DND-41 (cell line): ENCODE measurements at places on chromosomes 16 and 17.

- no peaks in the 10 kb centered on the region for H3K27me3 ChIP-seq
- H3K4me1 ChIP-seq, result no peaks in the 10 kb centered on the region
- no peak overlapping the region for H3K4me3 ChIP-seq
- no peaks in the 10 kb centered on the region for H3K36me3 ChIP-seq
- DNase-seq, result no peak
These were observed 296.0 kb downstream of the CEP112 start for GRCh38 chr17:65895969-65896368.

DNA sequence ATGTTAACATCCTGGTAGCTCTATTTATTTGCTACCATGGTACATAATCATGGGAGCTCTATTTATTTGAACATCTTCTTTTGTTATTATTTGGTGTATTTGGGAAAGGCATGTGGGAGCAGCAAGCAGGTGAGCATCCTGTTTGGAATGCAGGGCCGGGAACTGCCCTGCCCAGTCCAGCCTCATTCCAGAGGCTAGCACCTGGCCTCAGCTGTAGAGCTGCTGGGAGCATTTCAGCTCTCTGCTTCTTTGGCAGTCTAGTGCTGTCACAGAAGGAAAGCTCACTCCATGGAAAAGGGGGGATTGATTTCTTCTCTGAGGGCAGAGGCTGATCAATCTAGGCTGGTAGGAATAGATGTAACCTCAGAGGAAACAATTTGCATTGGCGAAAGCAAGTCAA lies 112.5 kb downstream of the WWOX start:
- no peaks in the 10 kb centered on the region for H3K36me3 ChIP-seq
- no peak overlapping the region for H3K27ac ChIP-seq
- DNase-seq, result no peak
- H3K4me1 ChIP-seq, result no peaks in the 10 kb centered on the region

DNA sequence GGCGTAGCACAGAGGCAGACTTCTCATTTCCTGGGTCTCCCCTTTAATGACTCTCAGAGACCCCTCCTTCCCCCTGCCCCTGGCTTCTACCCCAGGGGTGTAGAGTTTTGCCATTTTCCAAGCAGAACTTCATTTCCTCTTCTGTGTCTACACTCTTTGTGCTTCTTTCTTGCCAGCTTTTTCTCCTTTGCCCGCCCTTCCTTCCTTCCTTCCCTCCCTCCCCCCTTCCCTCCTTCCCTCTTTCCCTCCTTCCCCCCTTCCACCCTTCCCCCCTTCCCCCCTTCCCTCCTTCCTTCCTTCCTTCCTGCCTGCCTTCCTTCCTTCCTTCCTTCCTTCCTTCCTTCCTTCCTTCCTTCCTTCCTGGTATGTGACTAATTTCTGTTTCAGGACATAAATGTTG lies 47.0 kb downstream of the MAPT start:
- H3K4me3 ChIP-seq, result no peak overlapping the region
- H3K36me3 ChIP-seq, result no peaks in the 10 kb centered on the region
- H3K27ac ChIP-seq, result no peak overlapping the region
- H3K27me3 ChIP-seq, result peaks cover 9% of the 10 kb centered on the region
- H3K4me1 ChIP-seq, result no peaks in the 10 kb centered on the region

- H3K27me3 ChIP-seq, result no peaks in the 10 kb centered on the region
- H3K4me3 ChIP-seq, result no peak overlapping the region
- no peaks in the 10 kb centered on the region for H3K36me3 ChIP-seq
- H3K27ac ChIP-seq, result no peak overlapping the region
- DNase-seq, result no peak
These were observed 449.9 kb downstream of the WWOX start for GRCh38 chr16:78549366-78549765.

- DNase-seq, result no peak
- no peaks in the 10 kb centered on the region for H3K4me1 ChIP-seq
- no peak overlapping the region for H3K4me3 ChIP-seq
- no peak overlapping the region for H3K27ac ChIP-seq
These were observed 8.9 kb upstream of the TMEM220 start for GRCh38 chr17:10738521-10739258.

- H3K27ac ChIP-seq, result no peak overlapping the region
- H3K36me3 ChIP-seq, result peaks cover 31% of the 10 kb centered on the region
- peak; percentile 41 for DNase-seq
- no peak overlapping the region for H3K4me3 ChIP-seq
- H3K27me3 ChIP-seq, result no peaks in the 10 kb centered on the region
These were observed 13.5 kb downstream of the PSMD7 start for GRCh38 chr16:74309789-74310781.

DNA sequence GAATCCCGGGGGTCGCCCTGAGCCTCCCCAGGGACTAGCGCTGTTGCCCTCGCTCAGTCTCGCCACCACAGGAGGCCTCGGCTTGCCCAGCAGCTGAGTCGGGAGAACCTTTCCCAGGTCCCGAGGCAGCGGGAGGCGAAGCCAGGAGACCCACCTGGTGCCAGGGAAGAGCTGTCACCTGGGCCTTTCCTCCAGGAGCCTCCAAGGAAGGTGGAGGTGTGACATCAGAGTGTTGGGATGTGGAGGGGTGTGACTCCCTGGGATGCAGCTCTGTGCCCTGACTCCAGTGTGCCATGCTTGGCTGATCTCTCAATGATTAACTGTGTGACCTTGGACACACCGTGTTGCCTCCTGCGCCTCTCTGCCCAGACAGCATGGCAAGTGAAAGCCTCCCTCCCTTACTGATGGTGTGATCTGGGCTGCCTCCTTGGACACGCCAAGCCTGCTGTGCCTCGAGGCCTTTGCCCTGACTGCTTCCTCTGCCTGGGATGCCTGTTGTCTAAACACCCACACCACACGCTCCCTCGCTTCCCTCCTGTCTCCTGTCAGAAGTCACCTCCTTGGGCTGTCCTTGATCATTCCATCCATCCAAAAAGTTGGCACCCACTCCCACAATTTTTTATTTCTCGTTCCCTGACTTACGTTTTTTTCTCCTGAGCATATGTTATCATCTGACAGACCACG lies 88.0 kb downstream of the CMIP start:
- H3K27me3 ChIP-seq, result no peaks in the 10 kb centered on the region
- no peaks in the 10 kb centered on the region for H3K4me1 ChIP-seq
- H3K36me3 ChIP-seq, result peaks cover 10% of the 10 kb centered on the region; the same call in 1 of the 2 replicates
- no peak overlapping the region for H3K27ac ChIP-seq
- DNase-seq, result no peak
- H3K4me3 ChIP-seq, result no peak overlapping the region

DNA sequence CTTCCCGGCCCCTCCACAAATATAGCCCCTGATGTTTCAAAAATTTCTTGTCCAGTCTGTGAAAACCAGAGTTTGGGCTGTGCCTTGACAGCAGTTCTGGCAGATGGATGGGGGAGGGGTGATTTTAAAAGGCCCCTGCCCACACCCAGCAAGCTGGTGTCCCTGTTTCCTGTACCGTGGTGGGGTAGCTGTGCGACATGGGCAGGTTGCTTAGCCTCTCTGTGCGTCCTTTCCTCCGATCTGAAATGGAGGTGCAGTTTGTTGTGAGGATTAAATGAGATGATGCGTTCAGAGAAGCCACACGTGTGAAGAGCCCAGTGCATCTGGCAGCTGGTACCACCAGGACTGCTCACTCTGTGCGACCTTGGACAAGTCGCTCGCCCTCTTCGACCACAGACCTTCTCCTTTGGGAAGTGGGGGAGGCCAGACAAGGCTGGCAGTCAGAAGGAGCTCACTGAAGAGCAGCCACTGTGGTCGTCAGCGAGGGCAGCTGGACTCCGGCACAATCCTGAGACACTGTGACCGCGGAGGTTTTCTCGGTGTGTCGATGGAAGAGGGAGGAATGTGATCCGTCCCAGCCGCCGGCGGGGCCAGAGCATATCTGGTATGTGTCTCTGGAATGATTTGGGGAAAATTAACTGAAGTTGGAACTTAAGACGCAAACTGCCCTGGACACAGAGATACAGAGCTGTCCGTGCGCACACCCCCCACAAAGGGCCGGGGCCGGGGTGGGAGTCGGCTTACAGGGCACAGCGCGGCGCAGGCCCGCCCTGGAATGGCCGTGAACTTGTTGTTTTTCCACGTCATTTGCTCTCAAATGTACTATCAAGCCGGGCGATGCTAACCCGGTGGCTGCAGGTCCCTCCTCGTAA lies 721 bp upstream of the WFIKKN2 start:
- DNase-seq, result no peak
- H3K36me3 ChIP-seq, result no peaks in the 10 kb centered on the region
- H3K4me3 ChIP-seq, result no peak overlapping the region
- H3K27me3 ChIP-seq, result peaks cover 8% of the 10 kb centered on the region
- H3K4me1 ChIP-seq, result no peaks in the 10 kb centered on the region

DNA sequence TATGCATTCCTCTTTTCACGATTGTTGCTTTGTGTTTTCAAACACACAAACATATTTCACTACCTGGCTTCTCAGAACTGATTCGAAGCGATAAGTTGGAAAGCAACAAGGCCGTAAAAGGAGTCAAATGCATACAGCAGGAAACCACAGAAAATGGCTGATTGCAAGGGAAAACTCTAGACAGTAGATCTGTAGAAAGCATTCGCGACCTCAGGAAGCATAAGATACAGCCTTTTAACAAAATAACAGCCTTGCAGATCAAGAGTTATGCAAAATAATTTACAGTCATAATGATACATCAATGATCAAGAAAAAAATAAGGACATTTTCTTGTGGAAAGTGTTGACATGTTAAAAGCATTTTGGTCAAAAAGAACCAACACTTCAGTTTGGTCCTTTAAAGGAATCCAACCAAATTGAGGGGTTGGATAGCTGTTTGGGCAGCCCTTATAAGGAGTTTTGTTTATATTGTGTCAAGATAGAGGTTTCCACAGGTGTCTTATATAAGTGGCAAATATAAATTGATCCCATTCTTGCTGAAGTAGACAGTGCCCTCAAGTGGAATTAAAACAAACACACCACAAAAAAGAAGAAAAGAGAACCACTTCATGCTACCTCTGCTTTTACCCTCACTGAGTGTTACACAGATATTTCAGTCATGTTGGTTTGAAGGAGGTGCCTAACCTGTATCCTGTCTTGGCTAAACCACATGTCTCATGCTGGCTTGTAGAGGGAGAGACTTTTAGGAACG lies 5.5 kb downstream of the CYLD start:
- H3K36me3 ChIP-seq, result peaks cover 20% of the 10 kb centered on the region; the same call in 1 of the 2 replicates
- H3K4me3 ChIP-seq, result no peak overlapping the region
- peak; percentile 47 for DNase-seq
- H3K27ac ChIP-seq, result peak overlapping the region; percentile 81

DNA sequence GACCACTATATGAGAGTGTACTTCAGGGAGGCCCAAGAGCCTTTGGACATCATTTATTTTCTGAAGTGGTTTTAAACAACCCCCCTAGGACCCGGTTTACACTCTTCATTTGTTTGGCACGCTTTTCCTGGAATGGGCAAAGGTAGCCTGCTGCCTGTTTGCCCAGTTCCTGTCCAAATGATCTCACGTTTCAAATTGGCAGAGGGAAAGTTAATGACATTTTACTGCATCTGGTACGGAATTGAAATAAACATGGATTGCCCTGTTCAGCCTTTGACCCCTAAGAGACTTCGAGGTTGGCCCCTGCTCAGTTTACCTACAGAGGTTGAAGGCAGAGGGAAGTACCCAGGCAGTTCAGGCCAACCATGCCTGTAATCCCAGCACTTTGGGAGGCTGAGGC lies 5.8 kb upstream of the RPRML start:
- no peak for DNase-seq
- no peaks in the 10 kb centered on the region for H3K36me3 ChIP-seq
- H3K27ac ChIP-seq, result no peak overlapping the region
- H3K4me3 ChIP-seq, result no peak overlapping the region

DNA sequence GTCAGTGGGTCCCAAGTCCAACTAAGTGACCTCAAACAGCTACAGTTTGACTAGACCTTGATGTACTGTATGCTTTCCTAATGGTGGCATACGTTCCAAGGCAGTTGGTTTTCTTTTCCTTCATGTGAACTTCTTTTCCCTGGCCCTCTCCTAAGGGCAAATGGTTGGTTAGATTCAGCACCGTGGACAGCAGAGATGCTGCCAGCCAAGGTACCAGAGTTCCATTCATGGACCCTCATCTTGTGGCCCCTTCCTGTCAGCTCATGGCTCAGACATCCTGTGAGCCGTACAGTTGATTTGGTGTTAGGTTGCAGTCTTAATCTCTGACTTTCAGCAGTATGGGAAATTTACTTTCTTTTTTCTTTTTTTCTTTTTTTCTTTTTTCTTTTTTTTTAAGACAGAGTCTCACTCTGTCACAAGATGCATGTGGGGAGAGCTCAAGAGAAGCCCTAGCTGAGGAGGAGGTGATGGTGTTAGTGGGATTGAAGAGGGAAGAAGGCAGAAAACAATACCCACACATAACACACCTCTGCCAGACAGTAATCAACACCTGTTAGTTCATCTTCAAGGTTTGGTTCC lies 122.4 kb downstream of the USP31 start:
- no peak overlapping the region for H3K27ac ChIP-seq
- no peaks in the 10 kb centered on the region for H3K4me1 ChIP-seq
- H3K4me3 ChIP-seq, result no peak overlapping the region
- DNase-seq, result peak; percentile 58
- no peaks in the 10 kb centered on the region for H3K36me3 ChIP-seq

GRCh38 chr17:68701046-68701445 lies 99.9 kb upstream of the FAM20A start:
- no peak overlapping the region for H3K4me3 ChIP-seq
- H3K27me3 ChIP-seq, result no peaks in the 10 kb centered on the region
- H3K4me1 ChIP-seq, result no peaks in the 10 kb centered on the region
- H3K36me3 ChIP-seq, result no peaks in the 10 kb centered on the region
- DNase-seq, result no peak
- H3K27ac ChIP-seq, result no peak overlapping the region

DNA sequence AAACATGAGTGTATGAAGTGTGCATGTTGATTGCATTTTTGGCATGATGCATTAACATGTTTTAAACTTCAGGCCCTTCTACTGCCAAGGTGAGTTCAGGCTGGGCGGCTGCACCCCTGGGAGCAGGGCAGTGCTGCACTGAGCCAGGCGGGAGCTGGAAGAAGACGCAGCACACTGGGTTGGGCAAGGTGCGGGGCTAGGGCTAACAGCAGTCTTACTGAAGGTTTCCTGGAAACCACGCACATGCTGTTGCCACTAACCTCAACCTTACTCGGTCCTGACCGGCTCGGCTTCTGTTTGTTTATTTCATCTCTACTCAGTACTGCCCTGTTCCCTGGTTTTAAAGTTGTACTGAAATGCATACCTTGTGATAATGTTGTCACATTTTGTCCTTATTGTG lies 61.0 kb downstream of the MAP2K4 start:
- no peak for DNase-seq
- no peak overlapping the region for H3K27ac ChIP-seq
- no peaks in the 10 kb centered on the region for H3K4me1 ChIP-seq
- no peak overlapping the region for H3K4me3 ChIP-seq
- H3K27me3 ChIP-seq, result no peaks in the 10 kb centered on the region
